ENCODE measurements at places on chromosomes 3 and 15. TPM values are rescaled to one million over a fixed set of nuclear protein-coding genes. Genes with fewer than 3 reads are reported as not detected.

The RNF13 gene
- 32.6 TPM for total RNA-seq

The TRIM42 gene
- not detected for total RNA-seq

The REC114 gene
- not detected for total RNA-seq

The BOC gene
- 4.2 TPM for total RNA-seq

The TUSC7 gene
- total RNA-seq: not detected

The MOBP gene
- total RNA-seq: 0.23 TPM

The CCDC54 gene
- total RNA-seq: not detected

The CAMK2N2 gene
- not detected for total RNA-seq

The GOLGA6A gene
- not detected for total RNA-seq

The CCRL2 gene
- 15.8 TPM for total RNA-seq

The GOLGA6B gene
- total RNA-seq: not detected

The GP9 gene
- not detected for total RNA-seq

The RAB7A gene
- total RNA-seq: 162 TPM

The CACNA1D gene
- not detected for total RNA-seq

The SCAANT1 gene
- not detected for total RNA-seq

The TFDP2 gene
- total RNA-seq: 16.1 TPM

The FOXL2NB gene
- total RNA-seq: 0.78 TPM

The ISLR2 gene
- total RNA-seq: not detected

The GRAMD2A gene
- total RNA-seq: not detected

The POC1A gene
- total RNA-seq: 4.7 TPM

The CPN2 gene
- total RNA-seq: not detected

The CERS3 gene
- not detected for total RNA-seq

The MEX3B gene
- 23.6 TPM for total RNA-seq

The RYR3 gene
- not detected for total RNA-seq

The SLC28A1 gene
- total RNA-seq: not detected

The PLOD2 gene
- total RNA-seq: 79.1 TPM

The WNT7A gene
- 0.24 TPM for total RNA-seq

The PARP15 gene
- total RNA-seq: 4.3 TPM

The MED12L gene
- total RNA-seq: 0.05 TPM

The RLBP1 gene
- total RNA-seq: not detected

The OCA2 gene
- not detected for total RNA-seq

The PAQR9 gene
- not detected for total RNA-seq

The DPH3 gene
- total RNA-seq: 24.8 TPM

The ARGFX gene
- total RNA-seq: not detected

The CASR gene
- total RNA-seq: not detected

The CFAP100 gene
- total RNA-seq: not detected

The PRC1 gene
- 27.9 TPM for total RNA-seq

The SPINK8 gene
- not detected for total RNA-seq

The CCR8 gene
- total RNA-seq: not detected

The GASK1A gene
- total RNA-seq: not detected

The MKRN2OS gene
- not detected for total RNA-seq
